ENCODE measurements at places on chromosomes 2 and 18.

DNA sequence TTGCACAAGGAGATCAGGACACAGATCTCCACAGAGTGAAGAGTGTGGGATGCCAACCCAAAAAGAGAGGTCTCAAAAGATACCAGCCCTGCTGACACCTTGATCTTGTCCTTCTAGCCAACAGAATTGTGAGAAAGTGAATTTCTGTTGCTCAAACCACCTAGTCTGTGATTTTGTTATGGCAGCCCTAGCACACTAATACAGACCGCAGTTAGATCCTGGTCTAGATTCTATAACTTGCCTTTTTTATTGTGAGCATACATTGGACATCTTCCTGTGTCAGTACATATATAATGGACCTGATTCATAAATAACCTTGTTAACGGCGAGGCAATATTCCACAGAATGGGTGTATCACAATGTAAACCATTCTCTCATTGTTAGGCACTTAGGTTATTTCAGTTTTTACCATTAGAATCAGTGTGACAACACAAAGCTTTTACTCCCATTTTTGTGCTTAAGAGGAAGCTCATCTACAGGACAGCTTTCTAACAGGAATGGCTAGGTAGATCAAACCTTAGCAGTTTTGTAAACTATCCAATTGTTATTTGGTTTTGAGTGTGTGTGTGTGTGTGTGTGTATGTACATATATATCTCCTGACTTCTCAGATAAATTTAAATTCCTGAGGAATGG is 89.0 kb downstream of the ACSL3 start:
- no peak for DNase-seq

DNA sequence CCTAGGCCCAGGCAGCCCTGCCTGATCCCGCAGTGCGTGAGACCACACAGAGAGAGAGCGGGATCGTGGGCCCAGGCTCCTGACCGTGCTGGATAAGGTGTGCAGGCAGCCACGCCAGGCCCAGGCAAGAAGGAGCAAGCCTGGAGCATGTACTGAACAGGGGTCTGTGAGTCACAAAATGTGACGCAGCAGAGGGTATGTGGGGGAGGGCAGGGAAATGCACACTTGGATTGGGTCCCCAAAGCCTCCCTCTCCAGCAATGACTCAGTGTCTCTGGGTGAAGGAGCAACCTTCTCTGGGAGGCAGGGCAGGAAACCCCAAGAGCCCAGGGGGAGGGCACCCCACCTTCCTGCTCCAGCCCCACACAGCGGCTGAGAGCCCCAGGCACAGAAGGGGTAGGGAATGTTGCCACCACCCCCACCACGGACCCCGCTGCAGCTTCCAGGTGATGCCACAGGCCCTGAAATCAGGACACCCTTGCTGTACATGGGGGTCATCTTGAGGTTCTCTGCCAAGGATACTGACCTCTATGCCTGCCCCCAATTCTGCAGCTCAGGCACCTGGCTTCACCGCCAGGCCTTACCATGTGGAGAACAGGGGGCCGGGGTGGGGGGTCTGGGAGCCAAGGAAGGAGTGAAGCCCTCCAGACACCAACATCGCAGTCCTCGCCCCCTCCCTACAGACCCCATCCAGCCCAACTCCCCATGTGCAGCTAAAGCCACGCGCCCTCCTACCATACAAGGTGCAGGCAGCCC is 1.3 kb upstream of the GPC1 start:
- no peak for DNase-seq

GRCh38 chr2:229434187-229434586 is 163.1 kb upstream of the PID1 start:
- no peak for DNase-seq

GRCh38 chr18:73614812-73615211 is 532.8 kb downstream of the FBXO15 start:
- DNase-seq: no peak

DNA sequence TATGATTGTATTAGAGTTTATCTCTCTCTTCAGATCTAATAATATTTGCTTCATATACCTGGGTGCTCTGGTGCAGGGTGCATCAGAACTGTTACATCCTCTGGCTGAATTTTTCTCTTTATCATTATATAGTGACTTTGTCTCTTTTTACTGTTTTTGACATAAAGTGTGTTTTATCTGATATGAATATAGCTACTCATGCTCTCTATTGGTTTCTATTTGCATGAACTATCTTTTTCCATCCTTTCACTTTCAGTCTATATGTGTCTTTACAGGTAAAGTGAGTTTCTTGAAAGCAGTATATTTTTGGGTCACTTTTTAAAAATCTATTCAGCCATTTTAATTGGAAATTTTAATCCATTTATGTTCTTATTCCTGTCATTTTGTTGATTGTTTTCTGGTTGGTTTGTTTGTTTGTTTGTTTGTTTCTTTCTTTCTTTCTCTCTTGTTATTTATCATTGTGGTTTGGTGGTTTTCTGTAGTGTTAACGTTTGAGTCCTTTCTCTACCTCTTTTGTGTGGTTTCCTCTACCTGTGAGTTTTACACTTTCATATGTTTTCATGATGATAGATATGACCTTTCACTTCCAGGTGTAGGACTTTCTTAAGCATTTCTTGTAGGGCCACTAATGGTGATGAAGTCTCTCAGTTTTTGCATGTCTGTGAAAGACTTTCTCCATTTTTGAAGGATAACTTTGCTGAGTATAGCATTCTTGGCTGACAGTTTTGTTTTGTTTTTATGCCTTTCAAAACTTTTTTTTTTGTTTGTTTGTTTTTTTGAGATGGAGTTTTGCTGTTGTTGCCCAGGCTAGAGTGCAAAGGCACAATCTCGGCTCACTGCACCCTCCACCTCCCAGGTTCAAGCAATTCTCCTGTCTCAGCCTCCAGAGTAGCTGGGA is 54.9 kb downstream of the CCNT2 start:
- no peak for DNase-seq

DNA sequence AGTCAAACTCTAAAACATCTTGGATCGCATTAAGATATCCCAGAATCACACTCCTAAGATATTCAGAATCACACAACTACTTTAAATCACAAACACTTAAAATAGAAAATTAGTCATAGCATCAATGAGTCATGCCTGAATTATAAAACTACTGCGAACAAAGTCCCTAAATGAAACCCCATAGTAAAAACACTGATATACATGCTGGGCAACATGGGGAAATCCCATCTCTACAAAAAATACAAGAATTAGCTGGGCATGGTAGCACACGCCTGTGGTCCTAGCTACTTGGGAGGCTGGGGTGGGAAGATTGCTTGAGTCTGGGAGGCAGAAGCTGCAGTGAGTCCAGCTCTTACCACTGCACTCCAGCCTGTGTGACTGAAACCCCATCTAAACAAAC is 101.7 kb downstream of the COBLL1 start:
- DNase-seq: no peak

DNA sequence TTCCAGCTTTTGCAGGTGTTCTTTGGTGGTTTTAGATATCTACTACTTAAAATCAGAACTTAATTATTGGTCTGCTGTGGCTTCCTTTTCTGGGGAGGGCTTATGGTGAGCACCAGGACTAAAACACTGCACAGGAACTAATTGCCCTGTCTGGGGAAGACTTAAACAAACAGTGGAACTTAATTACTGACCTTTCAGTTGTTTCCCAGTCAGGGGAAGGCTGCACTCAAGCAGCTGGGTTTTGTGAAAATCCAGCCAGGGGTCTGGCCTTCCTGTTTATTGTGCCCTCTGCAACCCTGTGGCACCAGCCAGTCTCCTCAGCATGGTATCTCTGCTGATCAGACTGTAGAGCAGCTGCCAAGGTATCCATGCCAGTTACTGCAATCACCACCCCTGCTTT is 398.2 kb downstream of the ADCYAP1 start:
- DNase-seq: peak; percentile 100

DNA sequence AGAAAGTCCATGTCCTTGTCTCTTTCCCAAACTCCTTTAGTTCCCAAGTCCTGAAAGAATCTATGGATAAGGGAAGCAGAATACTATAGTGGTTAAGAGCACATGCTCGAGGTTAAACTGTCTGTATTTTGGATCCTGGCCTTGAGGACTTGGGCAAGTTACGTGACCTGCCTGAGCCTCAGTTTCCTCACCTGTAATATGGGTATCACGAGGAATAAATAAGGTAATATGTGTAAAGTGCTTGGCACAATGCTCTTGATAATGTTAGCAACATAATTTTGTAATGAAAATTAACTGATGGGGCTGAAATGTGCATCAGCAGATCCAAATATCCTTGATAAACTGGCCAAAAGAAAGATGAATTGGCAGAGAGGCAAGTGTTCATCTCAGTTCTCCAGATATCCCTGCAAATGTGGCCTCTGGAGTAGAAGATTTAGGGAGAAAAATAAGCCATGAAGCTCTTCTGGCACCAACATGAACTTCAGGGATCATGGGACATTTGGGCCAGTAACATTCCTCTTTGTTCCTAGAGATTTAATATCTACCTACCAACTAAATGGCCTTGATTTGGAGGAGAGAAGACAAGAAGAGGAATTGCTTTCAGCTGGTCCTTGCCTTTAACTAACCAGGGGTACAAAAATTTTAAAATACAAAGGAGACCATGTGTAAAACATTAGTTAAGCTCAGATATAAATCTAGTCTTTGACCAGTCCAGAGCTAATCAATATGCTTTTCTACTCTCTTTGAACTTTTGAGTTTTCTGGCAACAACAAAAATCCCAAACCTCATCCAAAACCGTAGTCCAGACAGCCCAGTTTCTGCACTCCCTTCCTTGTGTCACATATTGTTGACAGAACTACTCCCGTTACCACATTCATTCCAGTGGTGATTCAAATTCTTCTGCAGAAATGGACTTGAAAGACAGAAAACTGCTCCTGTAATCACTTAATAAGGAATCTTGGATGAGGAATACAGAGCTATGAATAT is 52.7 kb upstream of the EML4 start:
- DNase-seq: no peak

DNA sequence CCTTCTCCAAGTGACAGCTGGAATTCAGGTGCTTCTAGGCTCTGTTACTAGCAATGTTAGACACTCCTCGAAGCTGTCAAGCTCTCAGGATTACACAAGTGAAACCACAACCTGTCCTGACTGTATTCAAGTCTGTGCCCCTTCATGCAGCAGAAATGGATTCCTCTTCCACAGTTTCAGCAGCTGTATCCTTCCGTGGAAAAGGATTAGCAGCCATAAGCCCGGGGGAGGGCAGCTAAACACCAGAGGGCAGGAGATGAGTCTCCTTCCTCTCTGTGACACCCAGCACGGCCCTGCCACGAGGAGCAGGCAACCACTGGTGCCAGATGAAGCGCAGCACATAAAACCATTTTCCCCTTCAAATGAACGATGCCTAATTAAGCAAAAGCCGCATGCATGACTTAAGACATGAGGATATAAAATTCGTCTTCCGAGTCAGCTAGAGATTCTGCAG is 1.2 kb downstream of the ST3GAL5 start:
- peak; percentile 59 for DNase-seq

DNA sequence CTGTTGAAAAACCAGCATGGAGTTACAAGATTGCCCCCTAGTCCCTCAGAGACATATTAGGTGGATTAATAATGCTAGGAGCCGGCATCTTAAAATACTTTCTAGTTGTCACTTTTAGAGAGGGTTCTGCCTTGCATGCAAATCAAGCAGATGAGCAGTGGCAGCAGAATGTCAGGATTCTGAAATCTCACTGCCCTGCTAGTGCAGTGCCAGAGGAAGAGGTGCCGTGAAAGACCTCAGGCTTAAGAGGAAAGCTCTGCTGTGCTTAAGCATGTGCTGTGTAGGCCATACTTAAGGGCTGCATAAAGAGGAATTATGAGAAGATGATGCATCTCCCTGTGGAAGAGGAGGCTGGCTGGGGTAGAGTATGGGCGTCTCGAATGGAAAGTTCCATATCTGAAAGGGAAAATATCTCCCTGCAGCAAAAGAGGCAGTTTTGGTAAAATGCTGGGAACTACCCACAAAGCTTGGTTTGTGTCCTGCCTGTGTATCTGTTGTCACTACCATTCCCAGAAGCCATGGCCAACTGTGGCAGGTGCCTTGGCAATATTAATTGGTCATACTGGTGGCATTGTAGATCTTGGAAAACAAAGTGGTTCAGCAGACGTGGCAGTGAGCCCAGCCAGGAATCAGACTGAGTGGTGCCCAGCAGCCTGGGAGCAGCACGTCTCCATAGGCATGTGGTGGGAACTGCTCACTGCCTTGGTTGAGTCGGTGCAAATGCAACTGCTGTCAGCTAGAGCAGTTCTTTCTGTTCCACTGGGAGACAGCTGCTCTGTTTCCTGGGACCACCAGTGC is 131.9 kb downstream of the EVA1A start:
- DNase-seq: no peak

- DNase-seq: peak; percentile 74
Measured at GRCh38 chr2:9638532-9638931, 7.7 kb upstream of the YWHAQ start.

DNA sequence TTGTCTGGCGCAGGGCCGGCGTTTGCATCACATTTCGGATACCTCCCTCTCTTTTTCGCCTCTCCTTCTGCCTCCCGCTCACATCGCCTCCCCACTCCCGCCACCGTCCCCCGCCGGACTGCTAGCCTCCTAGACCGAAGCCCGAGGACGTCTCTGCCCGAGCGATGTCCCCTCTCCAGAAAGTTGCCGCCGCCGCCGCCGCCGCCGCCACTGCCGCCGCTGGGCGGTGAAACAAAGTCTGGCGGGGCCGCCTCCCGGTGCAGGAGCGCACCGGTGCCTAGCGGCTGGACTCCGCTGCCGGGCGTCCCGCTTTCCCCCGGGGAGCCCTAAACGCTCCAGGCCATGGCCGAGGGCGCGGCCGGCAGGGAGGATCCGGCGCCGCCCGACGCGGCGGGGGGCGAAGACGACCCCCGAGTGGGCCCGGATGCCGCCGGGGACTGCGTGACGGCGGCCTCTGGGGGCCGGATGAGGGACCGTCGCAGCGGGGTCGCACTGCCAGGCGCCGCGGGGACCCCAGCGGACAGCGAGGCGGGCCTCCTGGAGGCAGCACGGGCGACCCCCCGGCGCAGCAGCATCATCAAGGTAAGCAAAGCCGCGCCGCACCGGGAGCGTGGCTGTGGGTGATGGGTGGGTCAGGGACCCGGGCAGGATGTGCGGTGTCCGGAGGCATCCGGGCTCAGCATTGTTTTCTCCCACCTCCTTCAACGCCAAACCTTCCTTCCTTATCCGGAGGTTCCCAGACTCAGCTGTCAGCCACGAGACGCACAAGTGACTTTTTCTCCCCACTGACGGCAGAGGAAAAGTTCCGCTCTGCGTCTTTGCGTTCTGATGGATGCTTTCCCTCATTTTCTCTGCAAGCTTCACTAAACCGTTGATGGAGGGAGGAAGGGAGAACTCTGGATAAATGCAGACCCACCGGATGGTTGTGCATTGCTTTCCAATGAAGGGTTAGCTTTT is 643 bp downstream of the PLCL1 start:
- DNase-seq: peak; percentile 61

DNA sequence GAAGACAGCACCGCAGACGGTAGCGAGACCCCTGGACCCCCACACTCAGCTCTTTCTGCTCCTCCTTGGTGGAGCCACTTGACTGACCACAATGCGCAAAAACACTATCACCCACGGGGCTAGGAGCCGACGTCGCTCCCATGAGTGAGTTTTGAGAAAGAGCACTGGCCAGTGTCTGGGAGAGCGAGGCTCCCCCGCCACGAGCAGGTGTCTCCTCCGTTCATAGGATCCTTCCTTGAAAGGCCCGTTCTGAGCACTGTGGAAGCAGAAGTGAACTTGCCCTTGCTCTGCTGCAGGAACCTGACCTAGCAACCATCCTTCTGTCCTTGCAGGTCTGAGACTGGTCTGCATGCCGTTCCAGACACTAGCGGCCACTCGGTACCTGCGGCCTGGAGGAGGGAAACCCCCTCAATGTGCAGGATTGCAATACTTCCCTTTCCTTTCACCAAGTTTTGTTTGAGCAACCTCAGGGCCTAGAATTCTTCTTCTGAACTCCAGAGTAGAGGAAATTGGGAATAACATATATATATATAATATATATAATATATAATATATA is 12.9 kb upstream of the ZNF516 start:
- no peak for DNase-seq

GRCh38 chr2:169732583-169733358 is 861 bp upstream of the KLHL23 start:
- DNase-seq: peak; percentile 17
